ENCODE measurements at places on chromosomes 16 and 17.

- no peaks in the 10 kb centered on the region for H3K27me3 ChIP-seq
- H3K27ac ChIP-seq = no peak overlapping the region
- no peak overlapping the region for H3K4me3 ChIP-seq
Measured at GRCh38 chr16:57533431-57534336, 2.7 kb downstream of the CCDC102A start.

- no peaks in the 10 kb centered on the region for H3K4me1 ChIP-seq
- no peaks in the 10 kb centered on the region for H3K27me3 ChIP-seq
- no peak overlapping the region for H3K27ac ChIP-seq
Measured at GRCh38 chr17:4090898-4091297, 51.9 kb downstream of the ZZEF1 start.

GRCh38 chr16:48537275-48537674, 72.7 kb downstream of the N4BP1 start:
- peak overlapping the region; percentile 44 for H3K27ac ChIP-seq
- peaks cover 10% of the 10 kb centered on the region for H3K4me1 ChIP-seq
- DNase-seq = no peak
- peaks cover 14% of the 10 kb centered on the region for H3K36me3 ChIP-seq
- H3K27me3 ChIP-seq = no peaks in the 10 kb centered on the region

DNA sequence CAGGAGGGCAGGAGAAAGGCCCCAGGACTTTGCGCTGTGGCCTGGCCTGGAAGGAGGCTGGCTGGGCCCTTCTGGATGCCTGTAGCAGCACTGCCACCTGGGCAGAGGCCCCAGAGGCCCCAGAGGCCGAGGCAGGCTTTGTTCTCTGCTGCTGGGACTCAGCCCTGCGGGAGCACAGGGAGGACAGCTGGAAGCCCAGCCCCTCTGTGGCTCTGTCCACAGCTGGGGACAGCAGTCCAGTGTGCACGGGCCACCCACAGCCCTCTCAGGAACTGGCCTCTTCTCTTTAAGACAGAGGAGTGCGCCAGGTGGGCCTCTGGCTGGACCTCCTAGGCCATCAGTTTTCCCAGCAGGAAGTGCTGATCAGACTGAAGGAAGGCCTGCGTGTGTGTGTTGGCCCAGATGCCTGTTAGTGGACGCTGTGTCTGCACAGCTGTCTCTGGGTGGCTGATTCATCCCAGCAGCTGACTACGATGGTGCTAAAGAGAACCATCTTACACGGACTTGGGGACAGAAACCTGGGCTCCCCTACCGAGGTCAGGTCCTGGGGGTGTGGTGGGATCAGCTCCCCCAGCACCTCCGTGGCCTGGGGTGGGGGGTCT, 26.9 kb upstream of the ZNF750 start:
- no peaks in the 10 kb centered on the region for H3K27me3 ChIP-seq
- peaks cover 2% of the 10 kb centered on the region for H3K4me1 ChIP-seq

GRCh38 chr16:26905336-26905735, 161.4 kb upstream of the C16orf82 start:
- H3K27ac ChIP-seq = no peak overlapping the region
- no peak overlapping the region for H3K4me3 ChIP-seq
- no peaks in the 10 kb centered on the region for H3K36me3 ChIP-seq
- H3K27me3 ChIP-seq = no peaks in the 10 kb centered on the region
- no peaks in the 10 kb centered on the region for H3K4me1 ChIP-seq
- DNase-seq = no peak

DNA sequence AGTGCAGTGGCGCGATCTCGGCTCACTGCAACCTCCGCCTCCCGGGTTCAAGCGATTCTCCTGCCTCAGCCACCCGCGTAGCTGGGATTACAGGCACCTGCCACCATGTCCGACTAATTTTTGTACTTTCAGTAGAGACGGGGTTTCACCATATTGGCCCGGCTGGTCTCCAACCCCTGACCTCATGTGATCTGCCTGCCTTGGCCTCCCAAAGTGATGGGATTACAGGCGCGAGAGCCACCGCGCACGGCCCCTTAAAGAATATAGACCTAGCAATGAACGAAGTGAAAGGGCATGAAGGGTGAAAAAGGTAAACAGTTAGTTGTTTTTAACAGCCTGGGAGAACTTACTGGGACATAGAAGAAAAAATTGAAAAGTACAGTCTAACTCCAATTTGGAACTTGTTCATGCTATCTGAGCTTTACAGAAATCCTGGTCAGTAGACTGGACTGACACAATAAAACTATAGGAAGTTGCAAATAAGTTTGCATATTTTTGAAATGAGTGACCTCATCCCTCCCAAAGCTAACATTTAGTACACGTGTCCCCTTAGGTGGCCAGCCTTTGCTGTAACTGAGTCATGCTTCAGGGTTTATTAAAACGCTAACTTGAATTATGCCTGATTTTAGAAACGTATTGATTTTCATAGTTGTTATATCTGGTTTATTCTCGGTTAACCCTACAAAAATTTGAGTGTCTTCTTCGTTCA, 1.8 kb downstream of the COG1 start:
- DNase-seq = no peak
- H3K36me3 ChIP-seq = peaks cover 51% of the 10 kb centered on the region
- H3K27me3 ChIP-seq = no peaks in the 10 kb centered on the region
- peaks cover 7% of the 10 kb centered on the region for H3K4me1 ChIP-seq
- no peak overlapping the region for H3K4me3 ChIP-seq

- no peak overlapping the region for H3K4me3 ChIP-seq
- no peak for DNase-seq
- H3K27ac ChIP-seq = peak overlapping the region; percentile 83
- H3K36me3 ChIP-seq = no peaks in the 10 kb centered on the region
- peaks cover 41% of the 10 kb centered on the region for H3K4me1 ChIP-seq
Measured at GRCh38 chr16:72875291-72876031, 172.5 kb downstream of the ZFHX3 start.

DNA sequence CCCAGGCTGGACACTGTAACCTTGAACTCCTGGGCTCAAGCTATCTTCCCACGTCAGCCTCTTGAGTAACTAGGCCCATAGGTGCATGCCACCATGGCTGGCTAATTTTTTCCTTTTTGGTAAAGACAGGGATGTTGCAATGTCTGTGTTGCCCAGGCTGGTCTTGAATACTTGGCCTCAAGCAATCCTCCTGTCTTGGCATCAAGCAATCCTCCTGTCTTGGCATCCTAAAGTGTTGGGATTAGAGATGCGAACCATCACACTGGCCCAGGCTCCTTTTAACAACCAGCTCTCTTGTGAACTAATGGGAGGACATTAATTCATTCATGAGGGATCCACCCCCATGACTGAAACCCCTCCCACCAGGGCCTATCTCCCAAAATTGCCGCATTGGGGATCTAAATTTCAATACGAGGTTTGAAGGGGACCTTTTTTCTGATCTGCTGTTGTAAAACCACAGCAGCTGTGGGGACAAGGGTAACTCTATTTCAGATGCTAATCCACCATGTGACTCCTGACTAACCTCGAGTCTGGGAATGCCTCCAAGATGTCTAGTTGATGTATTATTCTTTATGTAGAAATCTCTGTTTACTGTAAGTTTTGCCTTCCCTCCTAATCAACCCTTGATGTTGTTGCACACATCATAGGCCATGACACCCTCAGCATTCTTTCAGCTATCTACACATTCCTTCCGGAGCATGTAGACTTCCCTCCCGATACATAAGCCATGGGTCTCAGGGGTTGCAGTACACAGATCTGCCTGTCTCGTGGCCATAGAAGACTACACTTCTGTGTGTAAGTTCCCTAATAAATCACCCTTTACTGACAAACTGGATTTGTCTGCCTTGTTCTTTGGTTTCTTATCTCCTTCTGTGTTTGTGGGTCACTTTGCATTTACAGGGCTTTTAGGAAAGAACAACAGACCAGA, 37.6 kb downstream of the RNF112 start:
- no peaks in the 10 kb centered on the region for H3K27me3 ChIP-seq
- no peak overlapping the region for H3K4me3 ChIP-seq
- H3K4me1 ChIP-seq = peaks cover 13% of the 10 kb centered on the region
- no peak for DNase-seq

DNA sequence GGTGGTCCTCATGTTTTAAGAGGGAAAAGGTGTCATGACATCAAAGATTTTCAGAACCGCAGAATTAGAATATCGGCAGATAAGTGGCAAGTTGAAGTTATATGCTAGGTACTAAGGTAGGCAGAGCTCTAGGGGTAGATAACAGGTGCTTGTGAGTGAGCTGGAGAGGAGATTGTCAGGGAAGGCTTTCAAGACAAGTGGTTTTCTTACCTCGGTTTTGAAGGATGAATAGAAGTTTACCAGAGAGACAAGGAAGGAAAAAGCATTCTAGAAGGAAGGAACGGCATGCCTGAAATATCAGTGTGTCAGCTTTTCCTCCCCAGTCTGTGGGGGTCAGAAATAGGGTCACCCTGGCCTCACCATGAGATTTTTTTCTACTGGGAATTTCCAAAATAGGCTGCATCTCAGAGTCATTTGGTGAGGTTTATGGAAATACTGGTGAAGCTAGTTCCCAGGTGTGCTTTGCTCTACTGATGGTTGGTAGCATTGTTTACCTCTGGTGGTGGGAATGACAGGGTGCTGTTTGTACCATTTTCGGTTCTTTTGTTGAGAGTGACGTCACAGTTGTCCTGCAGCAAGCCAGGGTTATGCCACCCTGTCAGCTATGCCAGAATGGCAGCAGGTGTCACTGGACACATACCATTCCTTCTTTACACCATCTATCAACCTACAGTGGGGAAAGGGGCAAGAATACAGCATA, 112.5 kb downstream of the MSI2 start:
- H3K27ac ChIP-seq = peak overlapping the region; percentile 97
- no peaks in the 10 kb centered on the region for H3K36me3 ChIP-seq
- peaks cover 42% of the 10 kb centered on the region for H3K4me1 ChIP-seq
- no peak for DNase-seq

GRCh38 chr17:5122586-5123342, 6.9 kb downstream of the USP6 start:
- peak overlapping the region; percentile 20 for H3K4me3 ChIP-seq
- no peak overlapping the region for H3K27ac ChIP-seq
- peaks cover 10% of the 10 kb centered on the region for H3K27me3 ChIP-seq
- H3K4me1 ChIP-seq = no peaks in the 10 kb centered on the region
- peak; percentile 34 for DNase-seq

- H3K4me3 ChIP-seq = no peak overlapping the region
- no peak overlapping the region for H3K27ac ChIP-seq
- no peaks in the 10 kb centered on the region for H3K4me1 ChIP-seq
- DNase-seq = no peak
- H3K27me3 ChIP-seq = no peaks in the 10 kb centered on the region
Measured at GRCh38 chr17:80005360-80006338, 30.0 kb downstream of the TBC1D16 start.

GRCh38 chr17:61457226-61457983, 5.2 kb downstream of the TBX4 start:
- no peak overlapping the region for H3K27ac ChIP-seq
- H3K4me1 ChIP-seq = no peaks in the 10 kb centered on the region
- peaks cover 15% of the 10 kb centered on the region for H3K27me3 ChIP-seq
- DNase-seq = no peak

GRCh38 chr16:69239851-69240250, 52.9 kb downstream of the SNTB2 start:
- H3K4me1 ChIP-seq = no peaks in the 10 kb centered on the region
- H3K4me3 ChIP-seq = no peak overlapping the region
- no peak overlapping the region for H3K27ac ChIP-seq
- no peak for DNase-seq

- H3K36me3 ChIP-seq = no peaks in the 10 kb centered on the region
- no peak overlapping the region for H3K4me3 ChIP-seq
- no peak overlapping the region for H3K27ac ChIP-seq
- no peak for DNase-seq
Measured at GRCh38 chr17:13102477-13102876, 84.7 kb upstream of the ELAC2 start.

DNA sequence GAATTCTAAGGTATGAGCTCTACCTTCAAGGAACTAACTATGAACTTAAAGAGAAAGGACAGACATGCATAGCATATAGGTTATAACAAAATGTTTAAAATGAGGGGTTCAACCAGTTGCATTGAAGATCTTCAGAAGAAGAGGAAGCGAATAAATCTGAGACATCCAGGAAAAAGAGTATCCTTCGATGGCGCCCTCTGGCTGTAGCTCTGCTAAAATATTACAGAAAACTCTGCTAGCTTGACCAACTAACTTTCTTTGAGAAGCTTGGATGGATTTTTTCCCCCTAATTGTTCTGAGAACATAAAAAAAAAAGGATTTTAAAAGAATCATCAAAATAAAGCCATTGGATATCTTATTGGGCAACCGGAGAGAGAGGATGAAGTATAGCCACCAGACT, 659.9 kb upstream of the SOX9 start:
- peaks cover 14% of the 10 kb centered on the region for H3K4me1 ChIP-seq
- H3K36me3 ChIP-seq = no peaks in the 10 kb centered on the region
